Epithelial cell of prostate (primary cell): ENCODE measurements at places on chromosomes 2 and 18.
A peak's percentile ranks its signal among the peaks of the same experiment; 100 is the strongest.

GRCh38 chr2:64848945-64849344 is 140.3 kb upstream of the SLC1A4 start:
- no peak for DNase-seq

GRCh38 chr2:207616185-207616584 is 9.0 kb downstream of the METTL21A start:
- DNase-seq, result no peak

DNA sequence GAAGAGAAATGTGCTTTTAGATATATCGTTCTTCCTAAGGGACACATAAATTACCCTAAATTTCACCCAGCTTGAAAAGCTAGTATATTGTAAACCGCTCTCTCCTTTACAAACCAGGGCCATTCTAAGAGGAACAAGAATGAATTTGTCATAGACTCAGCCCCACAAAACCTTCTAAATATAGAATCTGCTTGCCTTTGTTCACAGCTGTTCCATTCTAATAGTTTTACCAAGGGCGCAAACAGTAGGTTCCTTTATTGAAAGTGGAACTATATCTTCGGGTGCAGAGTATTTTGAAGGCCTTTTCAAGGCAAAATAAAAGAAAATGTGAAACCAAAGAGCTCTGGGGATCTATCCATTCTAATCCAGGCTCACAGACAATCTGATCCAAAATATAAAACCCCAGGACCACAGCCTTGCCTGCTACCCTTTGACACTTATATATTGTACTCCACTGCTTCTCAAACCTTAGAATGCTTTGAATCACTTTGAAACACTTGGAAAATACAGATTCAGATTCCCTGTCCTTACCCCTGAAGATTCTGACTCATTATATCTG is 316.8 kb downstream of the PAX3 start:
- no peak for DNase-seq

DNA sequence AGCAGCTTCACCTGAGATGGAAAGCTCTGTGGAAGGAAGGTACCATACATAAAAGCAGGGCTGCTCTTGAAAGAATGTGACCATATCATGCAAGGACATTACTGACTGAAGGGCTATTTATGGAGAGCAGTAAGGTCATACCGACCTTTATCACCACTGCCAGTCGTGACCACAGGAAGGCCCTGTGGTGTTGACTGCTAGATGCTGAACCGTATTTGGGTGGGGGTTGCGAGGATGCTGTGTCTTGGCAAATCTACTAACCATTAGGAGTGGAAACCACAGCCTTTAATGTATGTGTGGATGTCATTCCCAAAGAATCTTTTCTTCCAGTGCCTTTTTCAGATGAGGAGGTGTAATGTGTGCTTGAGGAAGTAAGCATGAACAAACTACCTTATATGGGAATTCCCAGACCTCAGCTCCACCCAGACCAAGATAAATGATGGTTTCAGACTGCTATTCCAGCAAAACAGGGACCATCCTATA is 60.8 kb downstream of the LIMS1 start:
- peak; percentile 68 for DNase-seq

- no peak for DNase-seq
These were observed 90.2 kb downstream of the PXDN start for GRCh38 chr2:1653956-1654695.

- no peak for DNase-seq
These were observed 252.8 kb downstream of the LRP1B start for GRCh38 chr2:141878016-141878415.

- DNase-seq, result no peak
These were observed 4.2 kb upstream of the HOXD13 start for GRCh38 chr2:176088048-176088936.

GRCh38 chr18:13268158-13269012 is 49.8 kb downstream of the LDLRAD4 start:
- DNase-seq, result no peak

DNA sequence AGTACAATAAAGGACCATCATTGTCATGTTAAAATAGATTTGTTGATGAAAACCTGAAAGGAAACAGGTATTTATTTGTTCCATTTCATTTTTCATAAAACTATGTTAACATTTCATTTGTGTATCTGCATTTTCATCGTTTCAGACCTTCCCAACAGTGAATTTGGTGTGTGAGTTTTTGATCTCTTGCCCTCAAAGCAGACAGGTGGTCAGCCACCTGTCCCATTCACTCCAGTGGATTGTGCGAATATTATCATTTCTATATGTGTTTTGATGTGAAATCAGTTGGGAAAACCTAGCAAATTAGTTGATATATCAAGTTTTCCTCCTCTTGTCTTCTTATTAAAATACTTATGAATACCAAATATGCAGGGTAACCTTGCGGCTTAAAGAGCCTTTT is 25.4 kb upstream of the ATP5MC3 start:
- DNase-seq, result no peak

DNA sequence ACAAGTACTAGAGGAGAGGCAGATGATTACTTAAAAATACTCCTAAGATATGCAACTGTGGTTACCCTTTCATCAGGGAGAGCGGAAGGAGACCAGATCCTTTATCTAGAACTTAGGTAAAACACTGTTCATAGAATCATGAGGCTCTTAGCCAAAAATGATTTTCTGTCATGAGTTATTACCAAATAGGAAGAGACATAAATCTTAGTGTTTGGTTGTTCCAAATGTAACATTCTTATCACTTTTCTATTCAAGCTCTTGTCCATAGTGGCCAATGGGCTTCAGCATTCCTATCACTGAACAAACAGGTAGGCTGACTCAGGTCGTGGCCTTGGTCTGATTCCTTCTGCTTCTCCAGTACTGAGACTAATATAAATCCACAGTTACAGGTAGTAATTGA is 38.5 kb downstream of the RPRD1A start:
- no peak for DNase-seq
